ENCODE measurements at places on chromosomes 16 and 17.

DNA sequence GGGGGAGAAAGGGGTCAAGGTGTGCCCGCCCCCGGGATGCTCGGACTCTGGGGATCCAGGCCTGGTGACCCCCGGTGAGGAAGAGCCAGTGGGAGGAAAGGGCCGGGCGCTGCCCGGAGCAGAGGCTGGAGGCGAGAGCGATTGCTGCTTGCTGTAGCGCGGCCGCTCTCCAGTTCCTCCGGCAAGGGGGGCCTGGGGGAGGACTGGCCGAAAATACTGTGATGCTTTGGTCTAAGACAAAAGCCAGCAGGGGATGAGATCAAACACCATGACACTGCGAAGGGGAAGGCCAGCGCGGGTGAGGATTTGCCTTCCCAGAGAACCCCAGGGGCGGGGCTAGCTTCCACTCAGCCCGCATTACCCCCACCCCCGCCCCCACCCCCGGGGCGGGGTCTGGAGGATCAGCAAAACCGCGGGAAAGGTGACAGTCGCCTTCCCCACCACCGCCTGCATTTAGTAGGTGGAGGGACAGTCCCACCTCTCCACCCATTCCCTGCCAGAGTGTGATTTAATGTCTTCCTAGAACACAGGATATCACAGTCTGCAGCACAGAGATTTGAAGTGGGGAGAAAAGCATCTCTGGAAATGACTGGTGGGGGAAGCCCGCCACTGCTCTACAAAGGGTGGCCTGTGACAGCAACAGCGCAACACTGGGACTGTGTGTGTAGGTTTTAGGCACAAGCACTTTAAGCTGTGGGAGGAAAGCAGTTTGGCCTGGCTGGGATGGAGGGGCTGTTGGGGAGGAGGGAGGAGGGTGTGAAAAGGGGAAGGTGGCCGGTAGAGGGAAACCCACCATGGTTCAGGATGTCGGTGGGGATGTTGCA, 25.7 kb downstream of the MRC2 start:
- DNase-seq, result no peak

- DNase-seq, result no peak
Measured at GRCh38 chr17:74981979-74982662, 5.3 kb upstream of the CDR2L start.

DNA sequence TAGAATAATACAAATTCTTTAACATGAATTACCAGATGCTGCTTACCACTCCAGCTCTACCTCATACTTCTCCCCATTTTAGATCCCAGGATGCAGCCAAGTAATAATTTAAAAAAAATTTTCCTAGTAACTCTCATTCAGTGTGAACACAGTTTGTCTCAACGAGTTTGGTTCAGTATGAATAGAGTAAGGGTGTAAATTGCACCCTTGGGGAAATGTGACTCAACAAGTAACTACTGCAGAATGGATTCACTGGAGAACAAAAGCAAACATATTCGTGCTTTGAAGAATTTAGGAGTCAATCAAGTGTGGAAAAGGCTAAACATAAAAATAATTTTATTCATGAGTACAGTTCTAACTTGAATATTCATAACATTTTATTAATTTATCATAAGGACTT, 23.0 kb downstream of the KCNJ16 start:
- DNase-seq, result no peak

DNA sequence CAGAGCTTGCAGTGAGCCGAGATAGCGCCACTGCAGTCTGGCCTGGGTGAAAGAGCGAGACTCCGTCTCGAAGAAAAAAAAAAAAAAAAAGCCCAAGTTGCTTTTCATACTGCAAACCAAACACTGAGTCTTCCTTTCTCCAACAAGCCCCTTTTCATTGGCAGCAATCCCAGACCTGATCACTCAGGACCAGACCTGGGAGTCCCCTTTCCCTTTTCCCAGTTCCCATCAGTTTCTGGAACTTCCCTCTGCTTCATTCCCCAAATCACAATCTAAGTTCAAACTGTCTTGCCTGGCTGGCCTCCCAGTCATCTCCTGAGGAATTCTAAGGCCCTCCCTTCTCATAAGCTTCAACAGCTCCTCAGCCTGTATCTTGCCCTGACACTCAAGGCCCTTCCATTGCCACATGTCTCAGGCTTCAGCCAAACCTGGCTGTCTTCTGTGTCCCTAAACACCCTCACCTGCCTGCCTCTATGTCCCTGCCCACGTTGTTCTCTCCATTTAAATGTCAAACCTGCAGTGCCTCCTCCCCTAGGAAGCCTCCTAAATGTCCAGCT, 11.8 kb upstream of the PHF12 start:
- no peak for DNase-seq

DNA sequence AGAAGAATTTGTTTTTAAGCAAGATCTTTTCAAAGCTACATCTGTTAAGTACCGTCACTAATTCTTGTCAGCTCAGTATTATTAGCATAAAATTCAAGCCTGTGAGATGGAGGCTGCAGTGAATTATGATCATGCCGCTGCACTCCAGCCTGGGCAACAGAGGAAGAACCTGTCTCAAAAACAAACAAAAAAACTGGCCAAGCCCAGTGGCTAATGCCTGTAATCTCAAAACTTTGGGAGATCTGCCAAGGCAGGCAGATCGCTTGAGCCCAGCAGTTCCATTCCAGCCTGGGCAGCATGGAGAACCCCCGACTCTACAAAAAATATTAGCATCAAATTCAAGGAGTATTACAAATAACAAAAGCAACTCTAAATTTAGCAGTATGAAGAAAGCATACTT, 88.0 kb downstream of the STXBP4 start:
- no peak for DNase-seq

- DNase-seq, result no peak
Measured at GRCh38 chr16:20844588-20844987, 38.3 kb downstream of the REXO5 start.

GRCh38 chr17:32141679-32142037, 644 bp upstream of the RHOT1 start:
- no peak for DNase-seq

- no peak for DNase-seq
Measured at GRCh38 chr17:4483012-4483840, 15.5 kb upstream of the SPNS2 start.

Measured in glomerular endothelial cell (primary cell).